Pulmonary artery endothelial cell (primary cell): ENCODE measurements at places on chromosomes 3 and 15. TPM values are rescaled to one million over a fixed set of nuclear protein-coding genes. Genes with fewer than 3 reads are reported as not detected.

GRCh38 chr3:86790884-86791549 is 199.9 kb downstream of the VGLL3 start:
- no peak for DNase-seq

- DNase-seq, result no peak
Measured at GRCh38 chr3:15052335-15053242, 12.5 kb downstream of the MRPS25 start.

- DNase-seq, result no peak
Measured at GRCh38 chr15:75200765-75201615, 692 bp upstream of the C15orf39 start.

Gene PEX5L
- not detected in 2 replicates for total RNA-seq

Gene PIGZ
- 1.3 and 3.8 TPM in 2 replicates for total RNA-seq
